ENCODE measurements at places on chromosomes 11 and 22. TPM values are rescaled to one million over a fixed set of nuclear protein-coding genes. Genes with fewer than 3 reads are reported as not detected.

SEPTIN5 gene
- total RNA-seq = 13.5 TPM

SERPIND1 gene
- total RNA-seq = 0.07 TPM

MMP12 gene
- total RNA-seq = 0.34 TPM

PITPNM1 gene
- total RNA-seq = 24.2 TPM

HYLS1 gene
- 4.4 TPM for total RNA-seq

ZNF214 gene
- 0.85 TPM for total RNA-seq

DNA sequence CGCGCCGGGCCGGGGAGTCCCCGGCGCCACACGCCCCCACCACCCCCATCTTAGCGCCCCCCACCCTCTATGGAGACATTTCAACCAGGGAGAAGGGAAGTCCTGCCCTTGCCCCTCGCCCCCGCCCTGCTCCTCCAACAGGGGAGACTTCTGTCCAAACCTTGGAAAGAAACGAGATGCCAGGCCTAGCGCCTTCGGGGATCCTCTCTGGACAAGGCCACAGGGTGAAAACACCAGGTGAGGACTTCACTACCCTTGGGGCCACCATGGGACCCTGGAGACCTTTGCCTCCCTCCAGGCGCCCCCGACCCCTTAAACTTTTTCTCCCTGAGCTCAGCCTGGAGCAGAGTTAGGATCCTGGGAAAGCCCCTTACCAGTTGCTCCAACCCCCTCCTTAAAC is 11.6 kb upstream of the NPAS4 start:
- H3K36me3 ChIP-seq = no peaks in the 10 kb centered on the region
- DNase-seq = no peak
- no peak overlapping the region for H3K27ac ChIP-seq
- H3K27me3 ChIP-seq = peaks cover 28% of the 10 kb centered on the region
- 0 out of 2 replicates have a peak, but pooled peaks cover 2% of the 10 kb centered on the region for H3K4me1 ChIP-seq
- H3K4me3 ChIP-seq = no peak overlapping the region

- peaks cover 4% of the 10 kb centered on the region for H3K27me3 ChIP-seq
- peaks cover 27% of the 10 kb centered on the region for H3K4me1 ChIP-seq
- H3K4me3 ChIP-seq = peak overlapping the region; percentile 99
- H3K36me3 ChIP-seq = peaks cover 10% of the 10 kb centered on the region
- peak overlapping the region; percentile 98 for H3K27ac ChIP-seq
These were observed 959 bp upstream of the HIPK3 start for GRCh38 chr11:33256031-33256812.

DNA sequence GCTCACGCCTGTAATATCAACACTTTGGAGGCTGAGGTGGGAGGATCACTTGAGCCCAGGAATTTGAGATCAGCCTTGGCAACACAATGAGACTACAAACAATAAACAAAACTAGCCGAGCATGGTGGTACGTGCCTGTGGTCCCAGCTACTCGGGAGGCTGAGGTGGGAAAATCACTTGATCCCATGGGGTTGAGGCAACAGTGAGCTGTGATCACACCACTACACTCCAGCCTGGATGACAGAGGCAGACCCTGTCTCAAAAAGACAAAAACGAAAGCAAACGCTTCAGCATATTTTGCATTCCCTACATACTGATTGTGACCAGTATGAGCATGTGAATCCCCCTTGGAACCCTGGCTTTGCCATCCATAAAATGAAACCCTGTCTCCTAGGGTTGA is 33.9 kb upstream of the MN1 start:
- peaks cover 11% of the 10 kb centered on the region for H3K36me3 ChIP-seq
- no peak overlapping the region for H3K27ac ChIP-seq
- H3K27me3 ChIP-seq = no peaks in the 10 kb centered on the region

DNA sequence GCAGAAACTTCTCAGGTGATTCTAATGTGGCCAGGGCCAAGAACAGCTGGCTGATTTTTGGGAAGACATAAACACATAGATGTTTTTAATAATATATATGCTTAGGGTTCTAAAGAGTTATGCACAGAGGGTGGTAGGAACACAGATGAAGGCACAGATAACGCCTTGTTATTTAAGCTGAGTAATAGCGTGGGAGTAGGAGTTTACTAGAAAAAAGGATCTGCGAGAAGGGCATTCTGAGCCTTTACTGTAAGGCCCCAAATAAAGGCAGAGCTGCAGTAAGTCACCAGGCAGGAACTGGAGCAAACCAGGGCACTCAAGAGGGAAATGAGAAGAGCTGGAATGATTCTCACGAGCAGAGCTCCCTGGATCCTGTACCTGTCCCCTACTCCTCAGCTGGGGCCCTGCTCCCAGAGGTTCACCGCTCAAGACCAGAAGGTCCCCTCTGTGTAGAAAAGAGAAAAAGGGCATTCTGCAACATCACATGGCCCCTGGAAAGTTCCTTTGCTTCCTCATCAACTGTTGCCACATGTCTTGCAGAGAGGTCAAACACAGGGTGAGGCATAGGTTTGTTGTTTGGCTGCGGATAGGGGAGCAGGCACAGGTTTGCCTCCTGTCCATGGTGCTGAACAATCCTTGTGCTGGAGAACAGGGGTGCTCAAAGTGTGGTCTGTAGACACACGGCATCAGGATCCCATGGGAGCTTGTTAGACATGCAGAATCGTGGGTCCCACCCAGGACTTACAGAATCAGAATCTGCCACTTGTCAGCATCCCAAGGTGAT is 125.7 kb downstream of the TENM4 start:
- no peak for DNase-seq
- no peaks in the 10 kb centered on the region for H3K27me3 ChIP-seq
- H3K4me3 ChIP-seq = no peak overlapping the region
- peaks cover 7% of the 10 kb centered on the region for H3K4me1 ChIP-seq

- no peak overlapping the region for H3K4me3 ChIP-seq
- DNase-seq = no peak
- no peak overlapping the region for H3K27ac ChIP-seq
- H3K27me3 ChIP-seq = no peaks in the 10 kb centered on the region
- H3K36me3 ChIP-seq = peaks cover 10% of the 10 kb centered on the region
These were observed 63.9 kb upstream of the LARGE1 start for GRCh38 chr22:33984211-33984610.

- peak overlapping the region; percentile 87 for H3K27ac ChIP-seq
- peaks cover 56% of the 10 kb centered on the region for H3K4me1 ChIP-seq
- peak overlapping the region; percentile 73 for H3K4me3 ChIP-seq
- peaks cover 8% of the 10 kb centered on the region for H3K36me3 ChIP-seq
- no peak for DNase-seq
- H3K27me3 ChIP-seq = no peaks in the 10 kb centered on the region
These were observed 31.2 kb upstream of the LINC01488 start for GRCh38 chr11:69450064-69450856.

- no peaks in the 10 kb centered on the region for H3K36me3 ChIP-seq
- peak; percentile 35 for DNase-seq
- H3K4me1 ChIP-seq = peaks cover 21% of the 10 kb centered on the region
- no peak overlapping the region for H3K4me3 ChIP-seq
- H3K27ac ChIP-seq = no peak overlapping the region
These were observed 275.3 kb downstream of the C11orf87 start for GRCh38 chr11:109697140-109697843.

DNA sequence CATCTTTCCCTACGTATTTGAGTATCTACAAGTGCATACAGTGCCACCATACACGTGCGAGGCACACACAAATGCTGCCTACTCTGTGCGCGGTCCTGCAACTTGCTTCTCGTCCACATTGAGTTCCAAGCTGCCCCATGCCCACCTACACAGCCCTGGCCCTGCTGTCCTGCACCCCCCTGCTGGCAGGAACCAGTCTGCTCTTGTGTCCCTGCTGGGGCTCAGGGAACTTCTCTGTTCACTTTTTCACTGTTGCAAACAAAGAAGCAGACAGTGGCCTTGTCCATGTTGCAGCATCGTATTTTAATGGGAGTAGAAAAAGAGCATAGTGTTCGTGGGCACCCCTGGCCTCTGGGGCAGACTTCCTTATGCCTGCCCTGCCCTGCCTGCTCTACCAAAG is 14.0 kb downstream of the CPT1A start:
- peaks cover 7% of the 10 kb centered on the region for H3K36me3 ChIP-seq
- no peak overlapping the region for H3K4me3 ChIP-seq
- H3K27me3 ChIP-seq = no peaks in the 10 kb centered on the region
- H3K27ac ChIP-seq = no peak overlapping the region

DNA sequence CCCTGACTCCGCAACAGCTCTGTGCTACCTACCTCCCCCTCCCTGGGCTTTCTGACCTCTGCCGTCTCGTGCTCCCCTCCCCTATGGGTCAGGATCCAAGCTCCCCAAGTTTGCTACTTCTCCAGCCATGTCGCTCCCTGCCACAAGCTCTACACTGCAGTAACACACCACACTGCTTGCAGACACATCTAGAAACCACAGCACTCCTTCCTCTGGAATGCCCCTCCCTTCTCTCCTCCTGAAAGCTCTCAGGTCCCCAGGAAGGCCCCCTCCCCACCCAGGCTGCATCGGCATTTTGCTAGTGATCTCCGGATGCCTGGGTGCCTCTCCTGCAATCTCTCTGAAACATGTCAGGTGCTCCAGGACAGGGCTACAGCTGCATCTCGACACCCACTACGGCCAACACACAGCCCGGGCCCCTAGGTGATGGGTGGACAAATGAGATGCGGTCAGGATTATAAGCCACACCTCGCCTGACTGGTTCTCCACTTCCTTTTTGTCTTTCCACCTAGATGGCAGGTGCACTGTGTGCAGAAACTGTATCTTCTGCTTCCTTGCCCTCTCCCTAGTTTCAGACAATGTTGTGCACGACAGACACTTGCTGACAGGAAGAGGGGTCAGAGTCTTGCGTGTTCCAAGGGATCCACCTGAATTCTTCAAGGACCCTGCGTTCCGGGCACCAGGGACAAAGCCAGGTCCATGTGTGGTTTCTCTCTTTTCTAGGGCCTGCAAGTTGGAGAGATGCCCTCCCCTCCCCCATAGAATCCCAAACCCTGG is 22.9 kb downstream of the RPUSD4 start:
- H3K27me3 ChIP-seq = no peaks in the 10 kb centered on the region
- no peak overlapping the region for H3K27ac ChIP-seq
- H3K4me3 ChIP-seq = no peak overlapping the region
- H3K4me1 ChIP-seq = no peaks in the 10 kb centered on the region
- H3K36me3 ChIP-seq = no peaks in the 10 kb centered on the region

DNA sequence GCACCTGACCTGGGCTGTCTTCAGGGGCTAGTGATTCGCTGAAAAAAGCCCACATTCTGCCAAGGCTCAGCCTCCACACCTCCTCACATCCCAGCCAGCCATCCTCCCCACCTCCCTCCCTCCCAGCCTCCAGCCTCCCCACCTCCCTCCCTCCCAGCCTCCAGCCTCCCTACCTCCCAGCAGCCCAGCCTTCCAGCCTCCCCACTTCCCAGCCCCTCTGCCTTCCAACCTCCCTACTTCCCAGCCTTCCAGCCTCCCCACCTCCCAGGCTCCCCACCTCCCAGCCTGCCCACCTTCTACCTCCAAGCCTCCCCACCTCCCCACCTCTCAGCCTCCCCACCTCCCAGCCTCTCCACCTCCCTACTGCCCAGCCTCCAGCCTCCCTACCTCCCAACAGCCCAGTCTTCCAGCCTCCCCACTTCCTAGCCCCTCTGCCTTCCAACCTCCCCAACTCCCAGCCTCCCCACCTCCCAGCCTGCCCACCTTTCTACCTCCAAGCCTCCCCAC is 33.7 kb upstream of the TH start:
- no peak for DNase-seq
- no peak overlapping the region for H3K4me3 ChIP-seq
- no peaks in the 10 kb centered on the region for H3K36me3 ChIP-seq
- H3K27me3 ChIP-seq = peaks cover 30% of the 10 kb centered on the region
- H3K4me1 ChIP-seq = no peaks in the 10 kb centered on the region

DNA sequence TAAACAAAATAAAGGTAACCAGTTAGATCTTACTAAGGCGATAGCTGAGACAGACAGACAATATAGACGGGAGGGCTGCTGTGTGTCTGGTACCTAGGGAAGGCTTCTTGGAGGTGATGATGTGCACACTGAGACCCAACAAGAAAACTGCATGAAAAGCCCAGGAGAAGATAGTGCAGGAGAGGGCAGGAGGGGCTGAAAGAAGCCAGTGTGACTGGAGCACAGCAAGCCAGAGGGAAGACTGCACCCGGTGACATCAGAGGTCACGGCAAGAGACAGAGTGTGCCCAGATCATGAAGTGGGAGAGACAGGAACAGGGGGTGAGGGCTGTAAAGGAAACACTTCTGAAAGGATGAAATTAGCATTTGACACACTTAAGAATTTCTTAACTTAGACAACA is 266.3 kb downstream of the BRD1 start:
- no peaks in the 10 kb centered on the region for H3K27me3 ChIP-seq
- no peaks in the 10 kb centered on the region for H3K4me1 ChIP-seq
- H3K4me3 ChIP-seq = no peak overlapping the region
- H3K27ac ChIP-seq = no peak overlapping the region
- H3K36me3 ChIP-seq = no peaks in the 10 kb centered on the region

DNA sequence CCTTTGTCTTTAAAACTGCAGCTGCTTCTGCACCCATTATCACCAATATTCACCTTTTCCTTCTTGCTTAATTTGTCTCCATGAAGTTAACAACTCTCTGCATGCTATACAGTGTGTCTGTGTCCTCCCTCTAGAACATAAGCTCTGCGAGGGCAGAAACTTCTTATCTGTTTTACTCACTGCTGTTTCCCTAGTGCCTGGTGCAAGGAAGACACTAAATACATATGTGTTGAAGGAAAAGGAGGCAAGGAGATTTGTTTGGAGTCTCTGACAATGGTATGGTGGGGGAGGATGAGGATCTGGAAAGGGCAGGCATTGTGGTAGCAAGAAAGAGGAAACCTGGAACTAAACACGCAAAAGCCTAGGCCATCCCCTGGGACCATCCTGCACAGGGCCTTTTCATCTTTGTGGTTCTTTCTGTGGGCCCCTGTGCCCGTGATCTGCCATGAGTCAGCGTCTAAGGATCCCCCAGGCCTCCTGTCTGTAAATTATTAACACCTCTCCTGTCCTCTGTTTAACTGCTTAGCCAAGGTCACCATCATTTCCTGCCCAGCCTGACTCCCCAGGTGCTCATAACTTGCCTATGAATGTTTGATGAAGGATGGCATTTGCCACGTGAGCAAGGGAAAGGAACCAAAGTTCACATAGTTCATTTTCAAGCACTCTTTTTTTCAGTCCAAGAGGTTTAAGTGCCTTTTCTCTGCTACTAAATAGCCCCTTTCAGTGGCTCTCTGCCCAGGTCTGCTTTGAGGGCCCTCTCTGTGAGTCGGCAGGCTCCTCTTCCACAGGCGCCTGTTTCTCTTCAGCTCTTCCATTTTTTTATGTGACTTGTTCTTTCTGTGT is 131.1 kb downstream of the RASSF10 start:
- no peak overlapping the region for H3K27ac ChIP-seq
- no peaks in the 10 kb centered on the region for H3K36me3 ChIP-seq
- H3K27me3 ChIP-seq = peaks cover 6% of the 10 kb centered on the region

GRCh38 chr22:46465345-46465720 is 72.1 kb downstream of the CELSR1 start:
- H3K36me3 ChIP-seq = no peaks in the 10 kb centered on the region
- peaks cover 8% of the 10 kb centered on the region for H3K27me3 ChIP-seq
- no peak overlapping the region for H3K27ac ChIP-seq
- peaks cover 13% of the 10 kb centered on the region for H3K4me1 ChIP-seq
- H3K4me3 ChIP-seq = no peak overlapping the region
- no peak for DNase-seq

DNA sequence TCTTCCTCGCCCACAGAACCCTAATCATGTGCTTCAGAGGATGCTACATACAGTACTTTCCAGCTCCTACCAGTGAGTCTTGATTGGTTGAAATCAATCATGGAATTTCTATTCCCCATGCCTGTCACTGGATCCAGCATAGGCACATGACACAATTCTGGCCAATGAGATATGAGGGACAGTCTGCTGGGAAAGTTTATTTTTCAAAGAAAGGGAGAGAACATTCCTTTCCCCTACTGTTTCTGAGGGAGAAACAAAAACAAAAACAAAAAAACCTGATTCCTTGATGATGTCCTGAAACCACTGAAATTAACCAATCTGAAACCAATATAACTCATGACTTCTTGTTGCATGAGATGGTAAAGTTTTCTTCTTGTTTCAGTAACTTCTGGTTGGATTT is 3.3 kb upstream of the RCN1 start:
- H3K4me1 ChIP-seq = peaks cover 42% of the 10 kb centered on the region
- peak overlapping the region; percentile 78 for H3K4me3 ChIP-seq
- H3K27me3 ChIP-seq = peaks cover 7% of the 10 kb centered on the region
- H3K27ac ChIP-seq = peak overlapping the region; percentile 91
